AG04450 (cell line): ENCODE measurements at places on chromosomes 11 and 22.

- no peak for DNase-seq
These were observed 346 bp upstream of the ALG9 start for GRCh38 chr11:111871693-111872161.

DNA sequence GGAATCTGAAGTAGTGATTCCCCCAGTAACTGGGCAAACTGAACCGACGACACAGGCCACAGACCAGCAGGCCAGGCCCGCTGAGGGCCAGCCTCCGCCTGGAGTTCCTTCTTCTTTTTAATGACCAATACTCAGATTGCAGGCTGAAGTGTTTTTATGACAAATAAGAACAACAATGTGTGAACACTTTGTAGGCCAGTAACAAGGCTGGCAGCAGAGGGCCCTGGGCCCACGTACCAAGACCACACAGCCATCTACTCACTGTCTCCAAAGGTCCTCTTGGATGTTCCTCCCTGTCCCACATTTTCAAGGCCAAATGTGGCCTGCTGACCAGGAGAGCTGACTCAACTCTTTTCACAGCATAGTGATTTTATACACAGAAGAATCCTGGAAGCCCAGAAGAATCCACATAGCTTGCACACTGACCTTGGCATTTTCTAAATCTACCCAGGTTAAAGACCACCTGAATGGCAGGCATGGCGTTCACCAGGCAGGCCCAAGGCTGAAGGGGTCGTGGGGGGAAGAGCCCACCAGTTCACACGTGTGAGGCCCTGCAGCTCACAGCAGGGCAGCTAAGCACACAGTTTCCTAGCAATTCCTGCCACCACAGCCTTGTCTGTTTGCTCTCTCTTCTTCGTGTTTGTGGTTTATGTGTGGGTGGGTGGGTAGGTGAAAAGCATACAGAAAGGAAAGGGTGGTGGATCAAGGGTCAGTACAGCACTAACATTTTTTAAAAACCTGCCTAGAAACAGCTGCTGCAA lies 13.3 kb downstream of the SMCO4 start:
- no peak for DNase-seq

DNA sequence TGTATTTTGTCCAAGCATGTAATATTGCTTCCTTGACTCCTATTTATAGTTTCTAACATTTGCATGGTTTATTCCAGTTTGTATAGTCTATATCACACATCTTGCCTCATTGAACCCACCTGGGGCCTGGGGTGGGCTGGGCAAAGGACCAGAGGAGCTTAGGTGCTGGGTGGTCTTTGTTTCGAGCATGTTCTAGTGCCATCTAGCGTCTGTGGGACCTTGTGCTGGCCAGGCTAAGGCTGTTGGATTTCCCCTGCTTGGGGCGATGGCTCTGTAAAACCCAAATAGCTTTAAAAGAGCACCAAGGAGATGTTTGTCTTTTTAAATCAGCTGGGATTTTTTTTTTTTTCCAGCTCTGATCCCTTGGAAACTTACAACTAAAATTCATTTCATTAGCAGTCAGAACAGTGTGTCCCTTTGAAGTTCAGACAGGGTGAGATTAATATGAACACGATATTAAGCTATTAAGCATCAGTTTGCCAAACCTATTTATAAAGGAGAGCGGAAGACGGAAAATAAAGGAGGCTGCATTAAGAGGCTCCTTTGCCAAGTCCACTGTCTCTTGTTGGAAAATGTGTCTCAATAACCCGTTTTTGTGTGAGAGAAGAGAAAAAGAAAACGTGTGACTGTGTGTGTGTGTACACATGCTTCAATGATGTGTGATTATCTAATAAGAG lies 157.4 kb downstream of the COMMD9 start:
- DNase-seq = no peak

DNA sequence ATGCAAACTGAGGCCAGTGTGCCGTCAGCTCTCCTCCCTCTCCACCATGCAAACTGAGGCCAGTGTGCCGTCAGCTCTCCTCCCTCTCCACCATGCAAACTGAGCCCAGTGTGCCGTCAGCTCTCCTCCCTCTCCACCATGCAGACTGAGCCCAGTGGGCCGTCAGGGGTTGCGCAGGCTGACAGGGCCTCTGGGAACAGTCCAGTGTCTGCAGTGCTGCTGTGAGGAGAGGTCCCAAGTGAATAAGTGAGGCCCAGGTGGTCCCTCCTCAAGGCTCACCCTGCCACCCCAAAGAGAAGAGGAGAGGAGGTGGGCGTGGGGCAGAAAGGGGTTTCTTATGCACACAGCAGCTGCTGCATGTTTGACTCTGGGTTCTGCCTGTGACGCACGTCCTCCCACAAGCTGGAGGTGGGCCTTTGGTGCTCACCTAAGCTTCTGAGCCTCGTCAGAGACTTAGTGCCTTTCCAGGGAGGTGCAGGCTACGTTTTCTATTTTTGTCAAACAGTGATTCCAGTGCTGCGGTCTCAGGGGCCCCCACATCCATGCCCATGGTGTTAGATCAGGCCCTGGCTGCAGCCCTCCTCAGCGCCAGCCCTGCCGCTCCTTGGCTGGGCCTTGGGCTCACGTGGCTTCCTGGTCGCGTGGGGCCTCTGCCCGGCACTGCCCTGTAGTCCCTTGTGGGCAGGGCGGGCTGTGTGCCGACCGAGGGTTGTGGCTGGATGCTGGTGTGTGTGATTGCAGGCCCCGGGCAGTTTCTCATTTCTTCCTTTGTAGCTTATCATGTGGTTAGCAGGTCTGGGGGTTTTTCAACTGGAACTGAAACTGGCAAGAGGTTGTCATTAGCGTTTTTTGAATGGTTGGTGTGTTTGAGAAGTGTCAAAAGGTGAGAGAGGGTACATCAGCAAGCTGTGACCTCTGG lies 7.1 kb downstream of the TPCN2 start:
- no peak for DNase-seq

- DNase-seq = no peak
These were observed 13.9 kb upstream of the PTS start for GRCh38 chr11:112212290-112212689.

- DNase-seq = no peak
These were observed 1.3 kb downstream of the RNF215 start for GRCh38 chr22:30385942-30386341.

DNA sequence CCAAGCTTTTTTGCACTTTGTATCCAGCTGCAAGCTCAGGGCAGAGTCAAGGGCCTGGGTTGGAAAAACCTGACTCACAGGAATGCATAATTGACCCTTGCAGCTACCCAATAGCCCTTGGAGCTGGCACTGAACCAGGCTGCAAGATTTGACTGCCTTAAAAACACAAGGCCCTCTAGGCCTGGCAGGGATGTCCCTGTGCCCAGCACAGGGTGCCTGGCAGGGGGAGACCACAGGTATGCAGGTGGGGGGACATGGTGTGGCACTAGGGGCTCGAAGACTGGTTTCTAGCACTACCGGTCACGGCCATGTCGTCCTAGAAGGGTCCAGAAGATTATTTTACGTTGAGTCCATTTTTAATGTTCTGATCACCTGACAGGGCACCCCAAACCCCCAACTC lies 30.2 kb downstream of the SBF1 start:
- DNase-seq = peak; percentile 33

- DNase-seq = no peak
These were observed 1.7 kb upstream of the UCP3 start for GRCh38 chr11:74010306-74011300.

- DNase-seq = no peak
These were observed 77.0 kb downstream of the ME3 start for GRCh38 chr11:86595451-86595850.

DNA sequence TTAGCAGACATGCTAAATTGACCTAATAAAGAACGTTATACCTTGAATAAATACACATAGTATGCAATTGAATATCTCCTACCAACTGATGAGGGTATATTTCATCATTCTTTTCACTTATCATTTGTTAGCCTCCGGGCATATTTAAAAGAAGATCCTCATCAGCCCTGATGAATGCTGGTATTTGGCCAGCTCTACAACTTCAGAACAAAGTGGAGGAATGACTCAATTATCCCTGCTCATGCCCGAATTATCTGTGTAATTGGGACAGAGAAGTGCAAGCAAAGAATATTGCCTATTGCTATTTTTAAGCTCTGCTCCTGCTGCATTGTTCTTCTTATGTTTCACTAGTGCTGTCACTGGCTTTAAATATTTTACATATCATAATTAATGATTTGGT lies 622.1 kb downstream of the METTL15 start:
- DNase-seq = no peak

DNA sequence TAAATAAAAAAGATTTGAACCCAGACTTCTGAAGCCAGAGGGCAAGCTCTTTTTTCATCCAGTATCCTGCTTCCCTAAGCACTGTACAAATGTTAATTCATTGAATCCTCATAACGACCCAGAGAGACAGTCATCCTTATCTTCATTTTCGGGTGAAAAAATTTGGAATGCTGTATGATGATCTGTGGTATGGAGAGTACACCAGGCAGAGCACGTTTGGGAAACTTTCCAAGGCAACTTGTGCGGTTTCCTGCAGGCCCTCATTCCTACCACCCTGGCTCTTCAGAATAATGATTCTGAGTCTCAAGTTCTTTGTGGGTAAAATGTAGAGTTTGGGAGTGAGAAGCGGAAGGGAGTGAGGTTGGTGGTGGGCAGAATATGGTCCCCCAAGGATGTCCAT lies 177.9 kb upstream of the CADM1 start:
- peak; percentile 43 for DNase-seq

DNA sequence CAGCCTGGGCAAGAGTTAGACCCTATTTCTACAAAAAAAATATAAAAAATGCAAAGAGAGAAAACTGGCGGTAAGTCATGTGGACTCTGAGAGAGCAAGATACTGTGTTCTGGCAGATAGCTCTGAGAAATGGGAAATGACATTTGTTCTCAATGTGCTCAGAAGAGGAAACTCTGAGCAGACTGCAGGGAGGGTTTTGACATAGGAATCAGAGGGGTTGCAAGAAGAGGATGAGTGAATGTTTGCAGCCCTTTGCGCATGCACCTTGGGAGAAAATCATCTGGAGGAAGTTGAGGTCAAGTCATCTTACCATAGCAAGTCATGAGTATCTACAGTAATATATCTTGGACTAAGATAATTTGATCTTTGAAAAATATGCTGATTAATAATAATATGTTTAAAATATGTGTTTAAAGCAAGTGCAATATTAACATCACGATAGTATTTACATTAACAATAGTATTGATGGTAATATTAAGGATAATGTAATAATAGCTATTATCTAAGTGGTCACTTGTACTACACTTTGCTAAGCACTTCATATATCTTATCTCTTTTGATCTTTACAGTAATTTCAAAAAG lies 2.6 kb downstream of the ACER3 start:
- no peak for DNase-seq

GRCh38 chr22:24108073-24108472 lies 73.2 kb upstream of the SUSD2 start:
- DNase-seq = no peak

DNA sequence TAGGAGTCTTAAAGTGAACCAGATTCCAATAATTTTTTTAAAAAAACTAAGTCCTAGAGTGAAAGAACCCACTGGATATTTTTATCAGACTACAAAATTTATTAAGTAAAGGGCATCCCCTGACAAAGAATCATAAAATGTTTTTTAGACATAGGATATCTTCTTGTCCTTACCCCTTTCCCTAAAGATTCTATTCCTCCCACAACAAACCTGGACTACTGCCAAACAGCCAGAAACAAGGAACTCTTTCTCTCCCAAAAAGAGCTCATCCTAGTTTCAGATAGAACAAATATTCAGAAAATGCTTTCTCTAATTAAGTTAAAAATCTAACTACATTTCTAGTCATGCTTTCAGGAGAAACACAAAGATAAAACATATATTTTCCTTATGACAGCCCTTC lies 327.1 kb downstream of the FAM181B start:
- no peak for DNase-seq

DNA sequence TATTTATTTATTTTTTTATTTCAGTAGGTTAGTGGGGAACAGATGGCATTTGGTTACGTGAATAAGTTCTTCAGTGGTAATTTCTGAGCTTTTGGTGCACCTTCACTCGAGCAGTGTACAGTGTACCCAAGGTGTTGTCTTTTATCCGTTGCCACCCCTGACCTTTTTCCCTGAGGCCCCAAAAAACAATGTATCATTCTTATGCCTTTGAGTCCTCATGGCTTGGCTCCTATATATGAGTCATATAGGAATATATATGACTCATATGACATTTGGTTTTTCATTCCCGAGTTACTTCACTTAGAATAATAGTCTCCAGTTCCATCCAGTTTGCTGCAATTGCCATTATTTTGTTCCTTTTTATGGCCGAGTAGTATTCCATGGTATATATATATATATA lies 763.9 kb downstream of the NTM start:
- no peak for DNase-seq

GRCh38 chr11:108115500-108116140 lies 5.7 kb upstream of the ACAT1 start:
- peak; percentile 72 for DNase-seq

DNA sequence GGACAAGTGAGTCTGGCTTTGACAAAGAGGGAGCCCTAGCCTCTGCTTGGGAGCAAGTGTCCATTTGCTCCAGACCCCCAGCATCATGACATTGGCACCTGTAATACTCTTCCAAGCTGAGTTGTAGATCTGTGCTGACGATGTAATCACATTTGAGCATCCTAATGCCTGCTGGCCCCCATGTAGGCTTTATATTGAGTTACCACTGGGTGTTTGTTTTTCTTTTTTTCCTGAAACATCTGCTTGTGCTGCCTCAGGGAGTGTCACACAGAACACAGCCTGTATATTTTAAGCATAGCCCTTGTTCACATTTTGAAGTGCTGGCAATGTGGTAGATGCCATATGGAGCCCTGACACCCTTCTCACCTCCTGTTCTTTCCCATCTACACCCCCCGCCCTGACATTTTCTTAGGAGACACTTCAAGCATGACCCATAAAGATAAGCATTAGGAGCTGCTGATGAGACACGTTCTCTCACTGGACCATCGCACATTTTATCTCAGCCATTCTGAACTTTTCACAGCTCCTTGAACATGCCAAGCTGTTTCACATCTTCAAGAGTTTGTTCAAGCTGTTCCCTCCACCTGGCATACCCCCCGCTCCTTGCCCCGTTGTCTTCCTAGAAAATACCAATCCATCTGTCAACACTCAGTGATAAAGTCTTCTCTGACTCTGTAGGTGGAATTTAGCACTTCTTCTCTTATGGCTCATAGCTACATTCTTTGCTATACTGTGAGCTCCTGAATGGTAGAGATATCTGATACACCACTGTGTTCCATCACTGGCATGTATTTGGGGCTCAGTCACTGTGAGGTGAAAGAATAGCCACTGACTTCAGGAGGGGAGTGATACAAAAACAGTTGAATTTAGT lies 128.7 kb downstream of the TRIM44 start:
- peak; percentile 16 for DNase-seq

DNA sequence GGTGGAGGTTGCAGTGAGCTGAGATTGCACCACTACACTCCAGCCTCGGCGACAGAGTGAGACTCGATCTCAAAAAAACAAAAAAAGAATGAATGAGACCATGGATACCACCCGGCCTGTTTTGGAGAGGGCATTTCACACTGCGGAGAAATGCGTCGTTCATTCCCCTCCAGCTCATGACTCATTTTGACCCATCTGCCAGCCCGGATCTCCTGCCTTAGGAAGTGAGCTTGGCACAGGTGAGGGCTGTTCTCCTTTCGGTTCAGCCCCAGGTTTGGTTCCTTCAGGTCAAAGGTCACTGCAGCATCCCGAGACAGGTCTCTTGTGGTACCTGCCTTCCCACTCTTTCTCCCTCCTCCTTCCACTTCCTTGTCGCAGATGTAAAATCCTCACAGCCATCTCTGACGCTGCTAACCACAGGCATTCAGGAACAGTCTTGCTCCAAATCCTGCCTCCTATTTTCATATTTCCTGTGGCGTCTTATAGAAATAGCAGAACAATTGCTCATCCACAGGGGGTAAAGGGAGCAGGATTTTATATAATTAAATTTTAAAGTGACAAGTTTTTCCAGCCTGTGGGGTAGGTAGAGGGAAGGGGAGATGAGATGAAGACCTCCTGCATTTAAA lies 517.9 kb downstream of the NTM start:
- DNase-seq = peak; percentile 73

GRCh38 chr11:55697817-55698216 lies 35.8 kb downstream of the OR4C6 start:
- DNase-seq = no peak
